ENCODE measurements at places on chromosomes 7 and 10. TPM values are rescaled to one million over a fixed set of nuclear protein-coding genes. Genes with fewer than 3 reads are reported as not detected.
A peak's percentile ranks its signal among the peaks of the same experiment; 100 is the strongest.

DNA sequence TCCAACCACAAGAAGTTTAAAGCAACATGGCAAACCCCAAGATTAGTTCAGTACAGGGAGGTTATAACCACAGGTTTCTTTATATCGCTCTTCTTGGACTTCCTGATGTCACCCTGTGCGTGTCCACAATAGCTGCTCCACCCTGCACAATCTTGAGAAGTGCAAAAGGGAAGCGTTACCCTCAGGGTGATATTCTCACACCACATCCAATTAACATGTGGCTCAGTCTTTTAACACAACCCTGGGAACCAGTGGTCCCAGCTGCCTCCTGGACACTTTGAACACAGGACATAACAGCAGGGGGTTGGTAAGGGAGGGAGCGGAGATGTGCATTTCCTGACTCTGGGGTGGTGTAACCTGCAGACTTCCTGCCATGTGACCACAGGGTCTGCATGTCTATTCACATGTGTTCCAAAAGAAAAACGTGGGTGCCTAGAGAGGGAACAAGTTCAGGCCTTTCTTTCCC, 64.6 kb downstream of the GSAP start:
- no peak for DNase-seq

- peak; percentile 77 for DNase-seq
Measured at GRCh38 chr10:71351628-71352319, 32.7 kb downstream of the SLC29A3 start.

DNA sequence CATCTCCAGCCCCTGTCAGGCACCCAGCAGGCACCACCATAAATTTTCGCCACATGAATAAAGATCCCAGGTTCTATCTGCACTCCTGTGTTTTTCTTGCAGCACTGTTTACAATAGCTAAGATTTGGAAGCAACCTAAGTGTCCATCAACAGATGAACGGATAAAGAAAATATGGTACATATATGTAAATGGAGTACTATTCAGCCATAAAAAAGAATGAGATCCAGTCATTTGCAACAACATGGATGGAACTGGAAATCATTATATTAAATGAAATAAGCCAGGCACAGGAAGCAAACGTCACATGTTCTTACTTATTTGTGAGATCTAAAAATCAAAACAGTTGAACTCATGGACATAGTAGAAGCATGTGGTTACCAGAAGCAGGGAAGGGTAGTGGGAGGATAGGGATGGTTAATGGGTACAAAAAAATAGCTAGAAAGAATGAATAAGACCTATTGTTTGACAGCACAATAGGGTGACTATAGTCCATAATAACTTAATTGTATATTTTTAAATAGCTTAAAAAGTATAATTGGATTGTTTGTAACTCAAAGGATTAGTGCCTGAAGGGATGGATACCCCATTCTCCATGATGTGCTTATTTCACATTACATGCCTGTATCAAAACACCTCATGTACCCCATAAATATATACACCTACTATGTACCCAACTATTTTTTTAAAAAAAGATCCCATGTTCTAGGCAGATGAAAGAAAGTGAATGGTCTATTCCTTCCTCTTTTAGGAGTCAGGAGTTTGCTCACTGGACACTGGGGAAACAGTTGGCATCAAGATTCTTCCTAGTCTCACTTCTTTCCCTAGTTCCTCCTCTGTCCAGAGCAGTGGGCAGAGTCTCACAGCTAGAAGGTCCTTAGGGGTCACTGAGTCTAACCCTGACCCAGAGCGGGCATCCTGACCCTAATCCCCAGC, 1.0 kb upstream of the NPFFR1 start:
- no peak for DNase-seq

DNA sequence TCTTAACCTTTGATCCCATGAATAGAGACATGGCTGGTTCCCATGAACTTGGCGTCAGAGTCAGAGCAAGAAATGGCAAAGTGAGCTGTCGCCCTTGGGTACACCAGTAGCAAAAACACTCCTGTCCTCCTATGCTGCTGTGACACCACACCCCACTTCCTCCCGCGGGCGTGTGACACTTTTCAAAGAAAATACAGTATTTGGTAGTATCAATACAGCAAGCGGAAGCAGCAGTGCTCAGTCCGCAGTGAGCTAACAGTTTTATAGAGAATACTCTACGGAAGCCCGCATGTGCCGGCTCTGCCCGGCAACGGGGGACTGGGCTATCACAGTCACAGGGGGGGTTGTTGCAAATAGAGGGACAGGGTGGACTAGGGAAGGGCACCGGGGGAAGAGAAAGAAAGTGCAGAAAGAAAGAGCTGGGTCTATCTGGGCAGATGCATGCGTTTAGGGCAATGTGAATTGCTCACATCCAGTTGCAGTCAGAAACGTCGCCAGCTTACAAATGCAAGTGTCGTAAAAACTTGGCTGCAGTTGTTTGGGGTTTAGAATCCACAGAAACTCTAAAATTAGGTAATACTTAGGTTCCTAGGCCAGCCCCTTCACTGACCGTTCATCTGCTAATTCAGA, 49.8 kb downstream of the PRKCQ start:
- no peak for DNase-seq

Gene TRIM50
- total RNA-seq = 0.51 TPM

Gene ITGA8
- 1.1 TPM for total RNA-seq

All from Right ventricle myocardium superior (tissue), 1 donor.